CD8-positive, alpha-beta memory T cell (primary cell): ENCODE measurements at places on chromosomes 16 and 17. TPM values are rescaled to one million over a fixed set of nuclear protein-coding genes. Genes with fewer than 3 reads are reported as not detected.

DNA sequence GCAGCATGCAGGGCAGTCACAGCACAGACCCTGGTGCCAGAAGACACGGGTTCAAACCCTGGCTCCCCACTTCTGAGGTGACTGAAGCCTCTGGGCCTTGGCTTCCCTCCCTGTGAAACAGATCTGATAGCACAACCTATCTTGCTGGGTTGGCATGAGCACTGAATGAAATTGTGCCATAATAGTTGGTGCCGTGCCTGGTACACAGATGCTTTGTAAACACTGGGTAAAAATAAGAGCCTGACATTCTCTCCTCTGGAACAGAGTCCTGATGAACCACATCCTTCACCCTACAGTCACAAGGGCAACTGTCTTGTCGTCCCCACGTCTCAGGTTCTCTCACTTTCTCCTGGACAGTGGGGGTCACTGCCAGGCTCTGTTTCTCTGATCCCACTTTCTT, 35.7 kb downstream of the NOS2 start:
- no peak for DNase-seq

DNA sequence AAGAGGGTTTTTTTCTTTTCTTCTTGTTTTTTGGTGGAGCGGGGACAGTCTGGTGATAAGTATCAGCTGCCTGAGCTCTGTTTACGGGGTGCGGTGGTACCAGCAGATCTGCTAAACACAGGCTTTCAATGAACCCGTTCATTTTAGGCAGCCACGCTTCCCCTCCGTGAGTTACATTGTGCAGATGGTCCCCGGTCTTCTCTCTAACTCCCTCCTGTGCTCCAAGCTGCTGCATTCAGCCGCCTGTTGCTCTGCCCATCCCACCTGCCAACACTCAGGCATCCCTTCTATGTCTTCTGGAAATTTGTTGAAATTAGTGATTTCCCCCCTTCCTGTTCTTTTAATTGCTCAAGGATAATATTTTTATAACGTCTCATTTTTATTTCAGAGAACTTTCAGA, 82.1 kb upstream of the ELAC2 start:
- DNase-seq: no peak

GRCh38 chr16:22075043-22075757, 17.1 kb upstream of the VWA3A start:
- no peak for DNase-seq

CX3CL1 gene
- polyA plus RNA-seq: not detected

DNA sequence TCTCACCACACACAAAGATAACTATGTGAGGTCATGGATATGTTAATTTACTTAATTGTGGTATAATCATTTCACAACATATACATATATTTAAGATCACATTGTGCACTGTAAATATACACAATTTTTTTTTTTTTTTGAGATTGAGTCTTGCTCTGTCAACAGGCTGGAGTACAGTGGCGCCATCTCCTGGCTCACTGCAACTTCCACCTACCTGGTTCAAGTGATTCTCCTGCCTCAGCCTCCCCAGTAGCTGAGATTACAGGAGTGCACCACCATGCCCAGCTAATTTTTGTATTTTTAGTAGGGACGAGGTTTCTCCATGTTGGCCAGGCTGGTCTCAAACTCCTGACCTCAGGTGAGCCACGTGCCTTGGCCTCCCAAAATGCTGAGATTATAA, 11.5 kb upstream of the PRSS54 start:
- peak; percentile 23 for DNase-seq

DNA sequence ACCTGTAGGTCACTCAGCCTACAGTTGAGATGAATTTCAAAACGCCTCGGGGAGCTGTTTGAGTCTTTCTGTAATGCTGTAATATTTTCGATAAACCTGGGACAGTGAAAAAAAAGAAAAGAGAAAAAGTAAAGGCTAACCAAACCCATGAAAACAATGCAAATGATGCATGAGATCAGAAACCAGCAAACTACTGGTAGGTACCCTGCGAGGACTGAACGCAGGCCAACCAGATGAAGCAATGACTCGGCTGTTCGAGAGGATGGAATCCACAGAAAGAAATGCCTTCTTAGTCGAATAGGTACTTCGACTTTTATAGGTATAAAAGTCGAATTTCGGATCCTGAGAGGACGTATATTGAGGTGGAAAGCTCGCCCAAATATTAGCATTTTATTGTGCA, 509 bp upstream of the ATAD5 start:
- DNase-seq: no peak

GRCh38 chr17:83054518-83055125, 24.8 kb upstream of the METRNL start:
- no peak for DNase-seq

- DNase-seq: no peak
Observed at GRCh38 chr17:77456951-77457548, 316.3 kb downstream of the SEC14L1 start.

- DNase-seq: no peak
Observed at GRCh38 chr17:26792486-26792885, 501.4 kb upstream of the WSB1 start.

DNA sequence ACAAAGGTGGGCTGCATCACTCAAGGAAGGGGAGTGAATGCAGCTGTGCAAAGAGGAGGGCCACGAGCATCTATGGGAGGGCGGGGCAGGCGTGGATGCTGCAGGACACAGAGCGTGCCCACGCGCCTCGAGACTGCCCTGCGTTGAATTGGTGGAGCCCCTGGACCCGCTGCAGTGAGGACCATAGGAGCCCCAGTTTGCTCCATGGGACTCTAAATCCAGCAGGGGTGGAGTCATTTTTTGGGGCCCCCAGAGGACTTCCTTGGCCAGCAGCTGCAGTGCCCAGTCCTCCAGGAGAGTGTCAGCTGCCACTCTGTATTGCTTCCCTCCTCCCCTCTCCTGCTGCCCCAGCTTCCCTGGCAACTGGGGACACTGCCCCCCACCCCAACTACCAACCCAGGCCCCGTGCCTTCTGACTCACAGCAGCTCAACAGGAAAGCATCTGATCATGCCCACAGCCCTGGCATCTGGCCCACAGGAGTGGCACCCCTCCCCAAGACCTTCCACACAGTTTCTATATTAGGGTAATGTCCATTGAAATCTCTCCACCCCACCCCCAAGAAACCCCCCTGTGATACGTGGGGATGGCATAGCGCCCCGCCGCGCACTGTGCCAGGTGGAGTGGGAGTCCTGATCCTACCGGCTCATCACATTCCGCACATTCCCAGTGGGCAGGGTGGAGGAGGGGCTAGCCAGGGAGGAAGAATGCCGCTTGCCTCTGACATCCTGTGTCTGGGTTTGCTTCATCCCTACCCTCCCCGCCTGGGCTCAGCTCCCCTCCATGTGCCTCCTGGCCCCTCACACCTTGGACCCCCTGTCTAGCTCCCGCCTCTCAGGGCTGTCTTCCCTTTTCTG, 27.8 kb upstream of the ITGA3 start:
- no peak for DNase-seq
